ENCODE measurements at places on chromosomes 11 and 22.

DNA sequence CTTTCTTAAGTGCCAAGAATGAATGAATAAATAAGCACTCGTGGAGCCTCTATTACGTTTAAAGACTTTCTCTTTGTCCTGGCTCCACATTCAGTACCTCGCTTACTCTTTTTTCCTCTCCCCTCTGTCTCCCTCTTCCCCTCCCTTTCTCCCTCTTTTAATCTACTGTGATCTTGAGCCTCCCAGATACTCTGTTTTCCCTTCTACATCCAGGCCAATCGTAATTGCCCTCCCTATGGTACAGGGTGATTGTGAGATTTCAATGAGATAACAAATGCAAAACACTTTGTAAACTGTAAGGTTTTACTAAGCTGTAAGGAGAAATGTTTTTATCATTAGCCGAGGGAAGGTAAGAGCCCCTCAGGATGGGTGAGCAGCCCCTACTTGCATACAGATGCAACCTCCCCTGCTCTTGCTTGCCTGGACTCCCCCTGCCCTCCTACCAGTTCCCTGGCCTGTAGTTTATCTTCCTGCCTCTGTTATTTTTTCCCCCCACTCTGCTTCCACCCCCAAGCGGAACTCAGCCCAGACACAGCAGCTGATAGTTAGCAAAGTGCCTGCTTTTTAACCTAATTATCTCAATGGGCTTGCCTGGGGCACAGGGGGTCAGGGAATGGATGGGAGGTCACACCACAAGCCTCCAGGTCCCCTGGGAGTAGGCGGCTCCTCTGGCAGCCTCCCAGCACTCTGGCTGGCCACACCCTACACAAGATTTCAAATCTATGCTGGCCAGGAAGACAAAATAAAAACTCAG is 76.9 kb upstream of the CADM1 start:
- DNase-seq = no peak

DNA sequence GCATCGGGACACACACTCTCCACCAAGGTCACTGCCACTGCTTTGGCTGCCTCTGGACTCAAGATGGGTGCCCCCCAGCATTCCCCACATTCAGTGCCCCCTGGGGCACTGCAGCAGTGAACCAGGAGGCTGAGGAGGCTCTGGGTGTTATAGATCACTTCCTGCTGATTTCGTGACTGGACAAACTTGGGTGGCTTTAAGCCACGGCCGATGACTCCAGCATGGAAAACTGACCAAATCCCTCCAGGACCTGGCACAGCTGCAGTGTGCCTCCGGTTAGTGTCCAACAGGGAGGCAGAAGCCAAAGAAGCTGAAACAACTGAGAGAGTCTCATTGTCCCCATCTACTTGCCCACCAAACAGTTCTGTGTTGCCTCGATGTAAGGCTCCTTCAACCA is 1.2 kb upstream of the GANAB start:
- DNase-seq = no peak

DNA sequence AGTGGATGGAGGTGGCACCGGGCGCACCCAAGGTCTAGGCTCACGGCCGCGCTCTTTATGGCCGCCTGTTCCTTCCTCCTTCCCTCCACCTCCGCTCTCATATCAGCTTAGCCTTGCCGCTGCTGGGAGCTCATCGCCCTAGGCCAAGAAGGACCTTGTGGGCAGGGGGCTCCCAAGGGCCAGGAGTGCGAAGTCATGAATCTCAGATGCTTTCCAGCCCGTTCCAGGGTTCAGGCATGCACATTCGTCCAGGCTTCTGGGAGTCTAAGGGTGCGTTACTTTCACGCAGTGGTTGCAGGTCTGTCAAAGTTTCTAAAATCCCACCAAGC is 4.1 kb upstream of the GALR3 start:
- no peak for DNase-seq

DNA sequence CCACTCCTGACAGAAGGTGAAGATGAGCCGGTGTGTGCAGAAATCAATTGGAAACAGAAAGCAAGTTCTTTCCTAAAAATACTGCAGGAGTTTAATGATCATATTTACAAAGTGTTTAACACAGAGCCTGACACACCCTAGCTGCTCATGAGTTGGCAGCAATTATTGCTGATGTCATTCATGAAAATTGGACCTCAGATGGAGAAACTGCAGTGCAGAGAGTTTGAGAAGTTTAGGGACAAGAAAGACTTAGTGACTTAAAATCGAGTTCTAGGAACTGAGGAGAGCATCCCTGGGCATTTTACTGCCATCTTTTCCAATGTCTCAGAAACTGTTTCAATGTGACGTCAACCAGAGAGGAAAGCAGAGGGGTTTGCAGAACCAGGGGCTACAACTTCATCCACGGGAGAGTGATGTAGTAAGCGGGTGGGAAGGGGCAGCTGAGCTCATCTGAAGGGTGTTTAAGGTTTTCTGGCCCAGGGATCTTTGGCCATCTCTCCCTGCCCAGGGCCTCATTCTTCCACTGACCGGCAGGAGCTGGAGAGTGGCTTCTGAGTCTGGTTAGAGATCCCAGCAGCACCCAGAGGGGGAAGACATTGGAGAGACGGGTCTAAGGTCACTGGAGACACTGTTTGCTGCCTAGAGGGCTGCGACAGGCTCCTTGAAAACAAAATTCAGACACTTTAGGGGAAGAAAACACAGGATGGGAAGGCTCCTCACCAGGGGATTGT is 21.1 kb upstream of the IGLL5 start:
- DNase-seq = no peak

DNA sequence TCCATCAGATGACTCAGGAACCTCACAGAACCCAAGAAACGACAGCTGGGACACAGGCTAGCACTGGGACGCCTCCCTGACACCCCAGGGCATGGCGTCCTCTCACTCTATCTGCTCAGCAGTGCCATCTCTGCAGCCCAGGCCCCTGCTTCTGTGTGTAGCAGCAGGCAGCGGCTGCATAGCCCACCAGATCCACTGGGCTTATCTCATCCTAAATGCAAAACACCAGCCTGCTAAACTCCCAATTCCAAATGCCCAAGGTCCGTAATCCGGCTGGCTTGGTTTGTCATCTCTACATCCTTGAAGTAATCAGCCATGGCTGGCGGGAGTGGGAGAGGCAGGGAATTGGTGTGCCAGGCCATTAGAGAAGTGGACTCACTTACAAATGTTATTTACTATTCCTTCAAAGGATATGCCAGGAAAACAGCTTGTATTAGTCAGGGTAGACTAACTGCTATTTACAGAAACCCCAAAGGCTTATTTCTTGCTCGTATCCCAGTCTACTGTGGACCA is 30.7 kb downstream of the SPATA19 start:
- DNase-seq = no peak

DNA sequence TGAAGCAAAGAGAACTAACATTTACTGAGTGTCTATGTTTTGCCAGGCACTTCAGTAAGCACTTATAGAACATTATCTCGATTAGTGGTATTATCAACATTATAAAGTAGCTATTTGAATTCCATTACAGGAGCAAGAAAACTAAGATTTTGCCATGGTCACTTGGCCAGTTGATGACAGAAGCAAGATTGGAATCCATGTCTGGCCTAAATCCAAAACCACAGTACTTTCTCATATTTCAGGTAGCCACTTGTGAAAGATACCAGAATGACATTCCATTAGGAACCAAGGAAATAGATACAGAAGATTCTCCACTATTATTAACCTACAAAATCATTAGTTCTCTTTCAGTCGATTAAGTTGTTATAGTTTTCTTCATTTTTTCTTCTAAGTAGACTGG is 691.0 kb upstream of the API5 start:
- DNase-seq = no peak

GRCh38 chr11:65341856-65342255 is 8.2 kb downstream of the DPF2 start:
- no peak for DNase-seq

GRCh38 chr11:119434591-119435330 is 11.8 kb upstream of the THY1 start:
- no peak for DNase-seq

- no peak for DNase-seq
These were observed 2.4 kb downstream of the TSKU start for GRCh38 chr11:76785513-76785912.

- DNase-seq = no peak
These were observed 134.1 kb downstream of the ARHGAP42 start for GRCh38 chr11:100821198-100821597.

DNA sequence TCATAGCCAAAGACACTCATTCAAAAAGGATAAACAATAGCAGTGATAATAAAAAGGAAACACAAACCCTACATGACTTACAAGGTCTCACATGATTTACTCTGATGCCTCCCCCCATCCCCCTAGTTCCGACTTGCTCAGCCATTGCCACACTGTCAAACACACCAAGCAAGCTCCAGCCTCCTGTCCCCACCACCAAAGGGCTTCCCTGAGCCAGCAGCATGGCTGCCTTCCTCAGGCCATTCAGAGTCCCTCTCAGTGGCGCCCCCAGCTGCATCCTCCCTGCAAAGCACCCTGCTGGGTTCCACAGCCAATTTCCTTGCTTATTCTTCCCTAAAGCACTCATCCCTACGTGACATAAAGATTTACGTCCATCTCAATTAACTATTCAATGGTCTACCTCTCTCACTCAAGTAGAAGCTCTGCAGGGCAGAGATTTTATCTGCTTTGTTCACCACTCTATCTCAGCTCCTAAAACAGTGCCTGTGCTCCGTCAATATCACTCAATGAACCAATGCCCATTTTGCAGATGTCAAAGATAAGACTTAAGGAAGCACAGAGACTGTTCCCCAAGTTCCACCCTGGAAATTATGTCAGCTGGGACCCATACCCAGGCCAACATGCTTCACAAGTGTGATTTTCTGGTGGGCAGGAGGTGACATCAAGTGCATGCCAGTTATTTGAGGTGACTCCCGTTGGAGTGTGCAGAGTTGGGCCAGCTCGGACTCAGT is 106.9 kb downstream of the SYN3 start:
- no peak for DNase-seq

- DNase-seq = no peak
These were observed 633.7 kb downstream of the BRD1 start for GRCh38 chr22:49193901-49194465.

- DNase-seq = no peak
These were observed 78.6 kb downstream of the ME3 start for GRCh38 chr11:86593833-86594232.

GRCh38 chr11:123183391-123184099 is 11.5 kb downstream of the CLMP start:
- no peak for DNase-seq

DNA sequence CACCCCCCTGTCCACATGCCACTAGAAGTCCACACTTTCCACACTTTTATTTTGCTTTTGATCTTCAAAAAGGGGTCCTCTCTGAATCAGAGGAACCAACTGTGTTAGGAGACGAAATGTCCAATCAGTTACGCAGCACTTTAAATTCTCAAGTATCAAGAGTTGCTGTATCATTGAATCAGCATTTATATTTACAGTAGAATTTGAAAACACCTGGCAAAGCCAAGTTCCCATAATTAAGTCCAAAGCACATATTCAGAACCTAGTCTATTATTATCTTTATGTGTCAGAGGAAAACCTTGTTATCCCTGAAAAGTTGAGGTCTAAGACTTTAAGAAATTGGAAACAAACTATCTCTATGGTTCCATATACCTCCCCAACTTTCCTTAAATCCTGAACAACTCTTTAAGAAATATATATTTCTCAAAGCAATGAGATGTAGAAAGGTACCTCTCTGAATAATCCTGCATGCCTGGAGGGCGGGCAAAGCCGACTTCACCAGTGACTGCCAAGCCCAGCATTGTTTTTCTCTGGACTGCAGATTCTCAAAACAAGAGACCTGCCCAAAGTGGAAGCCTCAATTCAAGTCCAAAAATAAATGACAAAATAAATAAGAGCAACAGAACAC is 75.9 kb upstream of the ARFGAP3 start:
- no peak for DNase-seq

Data from ovary (tissue), 10 donors.